Fibroblast of the aortic adventitia (primary cell): ENCODE measurements at places on chromosomes 3 and 15. TPM values are rescaled to one million over a fixed set of nuclear protein-coding genes. Genes with fewer than 3 reads are reported as not detected.

Gene PPIP5K1
- total RNA-seq: 12.1 and 22.2 TPM in 2 replicates

Gene SLC9C1
- total RNA-seq: 0.33 and 0.45 TPM in 2 replicates

GRCh38 chr3:128240232-128240631 is 87.0 kb downstream of the EEFSEC start:
- DNase-seq: no peak

GRCh38 chr3:160373655-160374054 is 25.4 kb downstream of the IFT80 start:
- no peak for DNase-seq

DNA sequence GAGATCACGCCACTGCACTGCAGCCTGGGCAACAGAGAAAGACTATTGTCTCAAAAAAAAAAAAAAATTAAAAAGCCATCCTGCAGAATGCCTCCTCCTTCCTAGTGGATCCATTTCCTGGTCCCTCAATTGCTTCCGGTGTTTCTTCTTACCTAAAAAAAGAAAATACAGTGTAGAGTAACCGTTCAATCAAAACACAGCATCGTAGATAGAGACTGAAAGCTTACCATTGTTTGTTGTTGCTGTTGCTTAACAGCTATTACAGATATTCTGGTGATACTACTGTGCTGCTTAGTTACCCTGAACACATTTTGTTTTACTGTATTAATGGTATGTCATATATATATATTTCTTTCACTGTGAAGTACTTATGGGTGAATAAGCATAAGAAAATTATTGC is 105.5 kb upstream of the LRRFIP2 start:
- no peak for DNase-seq

DNA sequence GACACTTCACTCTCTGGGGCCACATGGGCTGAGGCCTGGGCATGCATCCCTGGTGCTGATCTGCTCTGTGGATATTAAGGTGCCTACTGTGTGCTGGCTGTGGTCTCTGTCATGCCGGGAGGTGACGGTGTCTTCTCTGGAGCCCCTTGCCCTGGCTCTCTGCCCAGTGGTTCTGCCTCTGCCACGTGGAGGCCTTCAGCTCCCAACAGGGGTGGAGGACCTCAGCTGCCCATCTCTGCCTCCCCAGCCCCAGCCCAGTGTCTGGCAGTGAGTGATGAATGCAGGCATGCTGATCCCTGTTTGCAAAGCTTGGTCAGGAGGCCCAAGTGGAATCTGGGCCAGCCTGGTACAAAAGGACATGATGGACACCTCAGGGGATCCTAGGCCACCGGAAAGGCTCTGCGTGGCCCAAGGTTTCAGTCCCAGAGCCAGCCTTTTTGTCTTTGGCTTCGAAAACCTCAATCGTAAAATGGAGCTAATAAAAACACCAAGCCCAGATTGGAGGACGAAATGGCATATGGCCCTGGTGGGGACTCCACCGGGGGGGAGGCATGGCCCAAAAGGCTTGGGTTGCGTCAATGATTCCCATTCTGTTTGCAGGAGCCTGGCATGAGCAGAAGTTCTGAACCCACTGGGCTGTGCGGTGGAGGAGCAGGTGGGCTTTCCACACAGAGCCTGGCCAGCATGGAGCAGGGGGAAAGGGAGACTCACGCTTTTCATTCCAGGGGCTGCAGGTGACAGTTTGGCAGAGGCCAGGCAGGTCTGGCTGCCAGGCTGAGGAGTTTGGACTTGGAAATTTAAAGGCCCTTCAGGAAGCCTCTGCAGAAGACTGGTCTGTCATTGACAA is 54.7 kb upstream of the KLF13 start:
- no peak for DNase-seq

DNA sequence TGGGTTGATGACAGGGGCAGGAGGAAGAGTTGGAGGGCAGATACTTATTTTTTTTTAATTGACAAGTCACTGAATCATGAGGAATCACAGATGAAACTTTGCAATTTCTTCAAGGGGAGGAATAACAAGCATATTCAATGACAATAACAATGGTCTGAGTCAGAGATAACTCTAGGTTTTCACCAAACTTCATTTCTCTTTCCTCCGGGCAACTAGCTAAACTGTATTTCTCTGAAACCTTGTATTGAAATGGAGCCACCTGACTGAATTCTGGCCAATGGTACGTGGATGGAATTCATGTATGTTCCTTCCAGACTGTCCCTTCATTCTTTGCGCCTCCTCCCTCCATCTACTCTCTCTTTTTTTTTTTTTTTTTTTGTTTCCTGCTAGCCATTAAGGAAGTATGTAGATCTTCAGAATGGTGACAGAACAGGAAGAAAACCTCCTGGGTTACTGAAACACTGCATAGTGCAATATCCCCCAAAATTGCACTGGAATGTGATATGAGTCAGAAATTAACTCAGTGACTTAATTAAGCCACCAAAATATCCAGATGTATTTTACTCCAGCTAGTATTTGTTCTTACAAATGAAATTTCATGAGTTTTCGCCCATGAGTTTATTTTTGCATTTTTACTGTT is 495.4 kb downstream of the OTOL1 start:
- DNase-seq: no peak

GRCh38 chr15:89936051-89936785 is 23.5 kb upstream of the ARPIN start:
- DNase-seq: no peak

DNA sequence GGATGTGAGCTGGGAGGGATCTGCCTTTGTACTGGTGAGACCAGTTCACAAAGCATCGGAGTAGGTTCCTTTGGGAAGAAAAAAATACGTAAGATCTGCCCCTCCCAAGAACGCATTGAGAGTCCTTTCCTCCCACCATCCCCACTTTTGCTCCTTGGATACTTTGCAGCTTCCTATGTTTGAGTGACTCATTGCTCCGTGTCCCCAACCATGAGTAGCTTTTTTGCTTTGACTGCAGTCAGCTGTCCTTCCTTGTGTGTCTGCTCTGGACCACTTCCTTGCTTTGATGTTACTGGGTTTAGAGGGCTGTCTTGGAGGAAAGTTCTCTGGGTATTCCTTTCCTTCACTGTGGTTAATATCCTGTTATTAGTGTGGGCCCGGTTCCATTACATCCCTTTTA is 43.2 kb upstream of the PTPN23 start:
- DNase-seq: no peak

DNA sequence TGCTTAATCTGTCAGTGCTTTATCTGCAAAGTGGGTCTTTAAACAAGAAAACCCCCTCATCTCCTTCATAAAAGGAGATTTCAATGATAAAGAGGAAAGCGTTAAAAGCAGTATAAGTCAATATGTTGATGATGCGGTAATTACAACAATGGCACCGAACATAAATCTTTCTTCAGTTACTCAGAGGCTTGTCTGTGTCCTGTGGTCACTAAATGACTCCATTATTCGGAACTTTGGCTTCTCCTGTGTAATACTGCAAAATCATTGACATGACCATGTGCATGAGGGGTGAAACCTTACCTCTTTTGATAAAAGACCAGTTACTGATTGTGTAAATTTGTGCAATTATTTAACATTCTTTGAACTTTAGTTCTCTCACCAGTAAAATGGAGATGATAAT is 4.8 kb upstream of the USP3 start:
- DNase-seq: no peak

GRCh38 chr3:127598841-127599570 is 795 bp downstream of the MCM2 start:
- no peak for DNase-seq

GRCh38 chr15:37375519-37375918 is 275.2 kb upstream of the MEIS2 start:
- no peak for DNase-seq

DNA sequence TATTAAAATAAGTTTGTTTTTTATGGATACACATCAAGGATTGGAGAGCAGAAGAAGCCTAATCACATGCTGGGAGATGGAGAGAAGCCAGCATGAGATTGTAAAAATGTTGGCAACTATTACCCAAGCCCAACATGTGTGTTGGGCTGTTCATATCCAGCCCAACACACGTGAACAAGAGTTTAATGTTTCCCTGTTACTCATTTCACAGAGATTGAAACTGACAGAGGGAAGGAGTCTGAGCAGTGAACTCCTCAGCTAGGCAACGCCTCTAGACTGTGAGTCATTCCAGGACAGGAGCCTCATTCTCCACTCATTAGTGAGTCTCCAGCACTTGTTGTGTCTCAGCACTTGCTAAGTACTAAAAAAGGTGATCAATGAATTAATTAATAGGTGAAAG is 43.2 kb upstream of the CMSS1 start:
- peak; percentile 86 for DNase-seq
